ENCODE measurements at places on chromosomes 5 and 9.

GRCh38 chr5:3389471-3390026 lies 206.1 kb upstream of the IRX1 start:
- no peak for DNase-seq

GRCh38 chr9:129258124-129258822 lies 80.2 kb upstream of the IER5L start:
- peak; percentile 85 for DNase-seq

GRCh38 chr5:31144364-31144763 lies 49.1 kb upstream of the CDH6 start:
- no peak for DNase-seq

DNA sequence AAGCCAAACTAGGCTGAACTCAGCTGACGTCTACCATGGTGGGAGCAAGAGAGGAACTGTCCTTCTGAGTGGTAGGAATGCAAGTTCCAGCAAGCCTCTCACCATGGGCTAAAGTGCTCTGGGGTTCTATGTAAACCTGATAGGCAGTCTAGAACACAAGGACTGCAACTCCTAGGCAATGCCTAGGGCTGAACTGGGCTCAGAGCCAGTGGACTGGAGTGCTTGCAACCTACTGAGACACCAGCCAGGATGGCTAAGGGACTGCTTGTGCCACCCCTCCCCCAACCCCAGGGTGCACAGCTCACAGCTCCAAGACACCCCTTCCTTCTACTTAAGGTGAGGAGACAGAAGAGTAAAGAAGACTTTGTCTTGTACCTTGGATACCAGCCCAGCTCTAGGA lies 12.1 kb upstream of the RCL1 start:
- DNase-seq, result no peak

DNA sequence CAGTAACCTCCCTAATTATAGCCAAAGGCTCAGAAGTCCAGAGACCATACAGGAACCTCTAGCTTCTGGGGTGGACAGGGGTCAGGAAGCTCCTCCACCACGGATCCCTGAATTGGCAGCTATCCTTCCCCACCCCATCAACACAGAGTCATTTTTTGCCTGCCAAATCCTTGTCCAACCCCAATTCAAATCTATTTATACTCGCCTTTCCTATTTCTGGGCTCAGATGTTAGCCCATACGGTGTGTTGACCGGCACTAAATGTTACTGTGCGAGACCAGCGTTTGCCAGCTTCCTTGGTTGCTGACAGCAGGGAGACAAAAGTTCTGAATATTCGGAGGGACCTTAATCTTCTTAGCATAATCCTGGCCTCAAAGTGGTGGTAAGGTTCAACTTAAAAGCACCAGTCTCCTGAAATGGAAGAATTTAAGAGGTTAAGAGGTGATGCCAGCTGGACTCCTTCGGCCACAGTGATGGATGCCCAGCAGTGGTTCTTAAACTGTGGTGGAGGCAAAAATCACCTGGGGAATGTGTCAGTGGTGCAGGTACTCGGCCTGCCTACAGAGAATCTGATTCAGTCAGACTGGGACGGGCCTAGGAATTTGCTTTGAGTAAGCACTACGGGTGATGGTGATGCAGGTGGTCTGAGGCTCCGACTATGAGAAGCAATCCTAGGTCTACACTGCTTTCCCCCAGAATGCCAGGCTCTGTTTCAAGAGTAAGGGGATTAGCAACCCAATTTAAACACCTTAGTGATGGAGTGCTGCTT lies 204.8 kb upstream of the MEF2C start:
- no peak for DNase-seq

- DNase-seq, result no peak
These were observed 315.0 kb downstream of the FER start for GRCh38 chr5:109062664-109063063.

- no peak for DNase-seq
These were observed 34.5 kb downstream of the UNC5A start for GRCh38 chr5:176844706-176845391.

- peak; percentile 10 for DNase-seq
These were observed 412.6 kb downstream of the MLLT3 start for GRCh38 chr9:20209391-20210340.

- no peak for DNase-seq
These were observed 35.8 kb upstream of the MEGF10 start for GRCh38 chr5:127254729-127255284.

All from T follicular helper cell (primary cell).